Lower lobe of right lung (tissue), 2 donors: ENCODE measurements at places on chromosomes 3 and 15. TPM values are rescaled to one million over a fixed set of nuclear protein-coding genes. Genes with fewer than 3 reads are reported as not detected.

The NTRK3 gene
- 3.5 TPM for total RNA-seq

The LRRC2 gene
- 1.2 TPM for total RNA-seq

The A4GNT gene
- 0.41 TPM for total RNA-seq

The SUSD5 gene
- 1.9 TPM for total RNA-seq

The CLDN16 gene
- 0.74 TPM for total RNA-seq
